Neural crest cell (in vitro differentiated cells): ENCODE measurements at places on chromosomes 3 and 15.

DNA sequence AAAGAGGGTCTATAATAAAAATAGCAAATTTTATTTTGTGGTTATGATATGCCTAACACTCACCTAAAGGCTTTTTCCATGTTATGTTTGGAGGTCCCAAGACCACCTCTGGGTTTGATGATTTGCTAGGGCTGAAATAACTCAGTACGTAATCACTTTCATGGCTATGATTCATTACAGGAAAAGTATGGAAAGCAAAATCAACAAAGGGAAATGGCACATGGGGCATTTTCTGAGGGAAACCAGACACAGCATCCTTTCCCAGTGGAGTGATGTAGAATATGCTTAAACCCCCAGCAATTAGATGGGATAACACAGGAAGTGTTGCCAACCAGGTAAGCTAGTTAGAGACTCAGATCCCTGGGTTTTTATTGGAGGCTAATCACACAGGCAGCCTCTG is 701.6 kb upstream of the CBLB start:
- DNase-seq = no peak

- DNase-seq = no peak
Measured at GRCh38 chr3:23385327-23385726, 182.2 kb downstream of the UBE2E2 start.

DNA sequence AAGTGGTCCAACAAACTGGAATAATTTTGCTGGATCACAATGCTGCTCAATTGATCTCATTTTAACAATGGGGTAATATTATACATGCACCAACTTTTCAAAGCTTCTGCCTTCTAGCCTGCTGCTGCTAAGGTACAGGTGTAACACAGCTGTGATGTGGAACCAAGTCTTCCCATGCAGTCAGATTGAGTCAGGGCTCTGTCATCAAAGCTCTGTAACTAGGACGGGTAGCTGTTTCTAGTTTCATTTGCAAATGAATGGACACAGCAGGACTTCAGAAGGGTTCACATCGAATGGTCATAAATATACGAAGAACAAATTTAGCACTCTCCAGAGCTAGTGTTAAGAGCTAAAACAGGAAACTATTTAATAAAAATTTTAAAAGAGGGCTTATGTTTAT is 189.2 kb downstream of the USP13 start:
- DNase-seq = no peak

- DNase-seq = no peak
Measured at GRCh38 chr3:47003461-47004368, 24.2 kb downstream of the NBEAL2 start.

DNA sequence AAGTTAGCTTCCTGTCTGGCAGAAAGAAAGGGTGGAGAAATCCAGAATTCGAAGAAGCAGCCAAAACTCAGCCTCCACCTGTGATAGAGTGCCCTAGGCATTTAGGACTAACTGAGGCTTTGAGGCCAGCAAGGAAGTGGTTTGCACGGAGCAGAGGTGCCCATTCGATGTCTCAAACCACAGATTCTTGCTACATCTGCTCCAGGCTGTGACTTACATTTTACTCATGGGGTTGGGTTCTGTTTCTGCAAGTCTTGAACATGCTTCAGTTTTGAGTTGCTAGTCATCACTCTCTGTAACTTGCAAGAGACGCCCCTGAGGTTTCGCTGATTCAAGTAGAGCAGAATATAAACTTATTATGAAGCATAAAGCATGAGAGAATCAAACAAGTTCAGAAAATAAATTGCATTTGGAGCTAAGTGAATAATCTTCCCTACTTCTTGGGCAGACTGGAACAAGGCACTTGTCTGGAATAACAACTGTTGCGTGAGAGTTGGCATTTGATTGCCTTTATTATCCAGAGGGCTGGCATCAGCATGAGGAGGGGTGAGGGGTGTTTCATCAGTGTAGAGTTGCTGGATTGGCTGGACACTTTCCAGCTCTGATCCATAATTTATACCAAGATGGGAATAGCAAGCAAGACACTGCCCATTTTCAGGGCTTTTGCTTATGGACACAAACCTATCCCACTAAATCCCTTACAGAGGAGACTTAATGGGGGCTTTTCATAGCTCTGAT is 256.5 kb downstream of the AGBL1 start:
- no peak for DNase-seq

DNA sequence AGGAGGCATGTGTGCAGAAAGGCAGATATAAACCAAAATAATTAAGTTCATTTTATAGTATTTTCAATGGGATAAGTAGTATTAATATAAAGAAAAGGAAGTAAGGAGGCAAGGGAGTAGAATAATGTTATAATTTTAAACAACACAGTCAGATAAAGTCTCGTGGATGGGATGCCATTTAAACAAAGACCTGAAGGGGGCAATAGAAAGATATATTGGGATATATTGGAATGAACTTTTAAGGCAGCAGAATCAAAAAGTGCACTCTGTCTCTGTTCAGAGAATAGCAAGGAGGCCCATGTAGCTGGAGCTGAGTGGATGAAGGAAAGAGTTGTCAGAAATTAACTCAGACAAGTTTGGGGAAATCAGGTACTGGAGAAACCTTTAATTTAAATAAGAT is 158.7 kb downstream of the CGGBP1 start:
- DNase-seq = no peak

DNA sequence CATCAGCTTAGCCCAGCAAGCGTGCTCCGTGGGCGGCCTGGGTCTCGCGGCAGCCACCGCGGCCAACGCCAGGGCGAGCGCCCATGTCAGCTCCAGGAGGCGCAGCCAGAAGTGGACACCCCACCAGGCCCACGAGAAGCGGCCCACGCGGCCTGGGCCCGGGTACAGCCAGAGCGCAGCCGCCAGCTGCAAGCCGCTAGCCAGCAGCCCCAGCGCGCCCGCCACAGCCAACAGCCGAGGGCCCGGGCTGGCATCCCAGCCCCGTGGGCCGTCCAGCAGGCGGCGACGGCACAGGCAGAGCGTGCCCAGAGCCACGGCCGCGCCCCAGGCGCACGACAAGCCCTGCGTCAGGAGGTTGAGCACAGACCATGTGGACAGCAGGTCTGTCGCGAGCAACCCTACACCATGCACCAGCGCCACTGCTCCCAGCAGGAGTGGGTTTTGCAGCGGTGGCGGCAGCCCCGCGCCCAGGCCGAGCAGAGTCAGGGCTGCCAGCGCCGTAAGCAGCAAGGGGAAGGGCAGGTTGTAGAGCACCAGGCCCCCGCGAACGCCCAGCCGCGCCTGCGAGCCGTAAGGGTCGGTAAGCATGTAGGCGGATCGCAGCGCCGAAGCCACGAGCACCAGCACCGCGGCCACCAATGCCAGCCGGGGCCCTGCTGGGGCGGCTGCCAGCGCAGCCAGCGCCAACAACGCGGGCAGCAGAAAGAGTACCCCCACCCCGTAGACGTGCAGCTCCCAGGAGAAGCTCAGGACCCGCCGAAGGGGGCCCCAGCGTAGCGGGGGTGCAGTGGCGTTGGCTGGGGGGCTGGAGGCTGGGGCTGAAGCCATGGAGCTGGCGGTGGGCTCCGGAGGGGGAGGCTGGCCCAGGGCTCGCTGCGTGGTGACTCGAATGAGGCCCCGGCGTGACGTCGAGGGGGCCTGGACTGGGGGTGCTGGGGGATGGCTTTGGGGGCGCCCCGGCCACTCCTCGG is 4.9 kb downstream of the PRRT3 start:
- peak; percentile 55 for DNase-seq

DNA sequence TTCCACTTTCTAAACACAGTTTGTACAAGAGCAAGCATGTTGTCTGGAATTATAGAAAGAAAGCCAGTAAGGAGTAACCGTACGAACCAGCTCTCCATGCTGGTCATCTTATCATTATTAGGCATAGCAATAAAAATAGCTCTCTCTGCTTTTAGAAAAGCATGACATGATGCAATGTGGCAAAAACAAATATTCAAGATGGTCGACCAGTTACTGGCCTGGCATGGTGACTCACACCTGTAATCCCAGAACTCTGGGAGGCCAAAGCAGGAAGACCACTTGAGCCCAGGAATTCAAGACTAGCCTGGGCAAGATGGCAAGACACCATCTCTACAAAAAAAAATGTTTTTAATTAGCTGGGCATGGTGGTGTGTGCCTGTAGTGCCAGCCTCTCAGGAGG is 2.6 kb upstream of the MAP4 start:
- DNase-seq = no peak

DNA sequence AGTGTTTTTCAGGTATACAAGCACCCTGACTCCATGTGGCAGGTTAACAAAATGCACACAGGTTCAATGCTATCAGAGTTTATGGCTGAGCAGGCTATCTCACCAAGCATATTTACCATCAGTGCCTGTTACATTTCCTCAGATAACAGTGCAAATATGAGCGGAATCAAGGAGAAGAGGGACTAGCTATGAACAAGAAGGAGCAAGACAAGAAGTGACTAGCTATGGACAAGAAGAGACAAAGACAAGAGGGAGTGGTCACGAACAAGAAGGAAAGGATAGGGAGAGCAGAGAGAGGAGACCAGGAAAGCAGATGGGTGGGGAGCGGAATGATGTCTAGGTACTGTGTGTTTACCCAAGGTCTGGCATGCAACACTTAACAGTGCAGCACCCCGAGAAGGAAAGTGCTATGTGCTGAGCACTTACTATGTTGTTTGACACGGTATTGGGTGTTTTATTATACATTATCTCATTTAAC is 8.6 kb downstream of the ILDR1 start:
- no peak for DNase-seq

GRCh38 chr3:179606534-179607085 is 2.0 kb downstream of the NDUFB5 start:
- DNase-seq = no peak

GRCh38 chr15:63801171-63801570 is 32.6 kb downstream of the HERC1 start:
- no peak for DNase-seq
